ENCODE measurements at places on chromosomes 12 and 14. TPM values are rescaled to one million over a fixed set of nuclear protein-coding genes. Genes with fewer than 3 reads are reported as not detected.

The CLECL1 gene
- not detected for total RNA-seq

The ERP27 gene
- not detected for total RNA-seq

The LMNTD1 gene
- not detected for total RNA-seq

The KCNJ8 gene
- 2.1 TPM for total RNA-seq

The METTL17 gene
- 17.3 TPM for total RNA-seq

The KERA gene
- total RNA-seq = not detected

The ZDHHC22 gene
- not detected for total RNA-seq

The SLC10A1 gene
- not detected for total RNA-seq

The JPH4 gene
- total RNA-seq = not detected

The ALDH6A1 gene
- 23.4 TPM for total RNA-seq

The FAM234B gene
- 5.6 TPM for total RNA-seq

The DYRK4 gene
- total RNA-seq = 12.8 TPM

The SPX gene
- total RNA-seq = 0.54 TPM

The LTB4R gene
- total RNA-seq = 1.5 TPM

The RNASE7 gene
- total RNA-seq = not detected

The SPTB gene
- total RNA-seq = under 0.01 TPM

The HNF1A gene
- total RNA-seq = 0.09 TPM

The SERPINA6 gene
- total RNA-seq = not detected

The CLEC9A gene
- total RNA-seq = not detected

The MYF5 gene
- not detected for total RNA-seq

The ATP2B1 gene
- total RNA-seq = 56.8 TPM

The TAS2R7 gene
- not detected for total RNA-seq

The OR4K17 gene
- not detected for total RNA-seq

The PRH2 gene
- total RNA-seq = not detected

The FAIM2 gene
- 13.8 TPM for total RNA-seq

The PTCSC3 gene
- total RNA-seq = not detected

The GPR132 gene
- 0.16 TPM for total RNA-seq

The ANKRD9 gene
- total RNA-seq = 37.5 TPM

The ESYT1 gene
- total RNA-seq = 207 TPM

The YBX3 gene
- total RNA-seq = 139 TPM

The KLRD1 gene
- total RNA-seq = 0.16 TPM

The DLGAP5 gene
- total RNA-seq = 23.8 TPM

The MMP17 gene
- total RNA-seq = 5.6 TPM

The B4GALNT3 gene
- total RNA-seq = 0.09 TPM

The PLEKHH1 gene
- 0.45 TPM for total RNA-seq

The SAMD4A gene
- 20.1 TPM for total RNA-seq

The SLC25A47 gene
- not detected for total RNA-seq

The PRPF40B gene
- total RNA-seq = 10.5 TPM

The MEG3 gene
- 155 TPM for total RNA-seq

The CLMN gene
- 1.8 TPM for total RNA-seq

The HPD gene
- total RNA-seq = 1.1 TPM

The TRHDE gene
- total RNA-seq = 1.1 TPM

Data from fibroblast of the aortic adventitia (primary cell).